ENCODE measurements at places on chromosomes 12 and 14.
A peak's percentile ranks its signal among the peaks of the same experiment; 100 is the strongest.

DNA sequence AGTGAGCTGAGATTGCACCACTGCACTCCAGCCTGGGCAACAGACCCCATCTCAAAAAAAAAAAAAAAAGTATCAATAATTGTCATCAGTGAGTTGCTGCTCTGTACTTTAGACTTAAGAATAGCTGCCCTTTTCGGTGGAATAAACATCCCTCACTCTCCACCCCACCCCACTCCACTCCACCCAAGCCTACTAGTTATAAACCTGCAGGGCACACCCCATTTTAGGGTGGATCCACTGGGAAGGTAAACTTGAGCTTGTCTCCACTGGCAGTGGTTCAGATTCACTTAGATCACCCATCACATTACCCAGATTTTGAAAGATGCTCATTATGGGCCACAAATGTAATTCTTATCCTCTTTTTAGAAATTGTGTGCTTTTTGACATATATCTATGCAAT, 106.4 kb downstream of the GPR135 start:
- no peak for DNase-seq

GRCh38 chr12:117134059-117134458, 34.8 kb upstream of the TESC start:
- DNase-seq, result peak; percentile 18

GRCh38 chr14:73741876-73742519, 27.8 kb upstream of the PNMA1 start:
- DNase-seq, result no peak

DNA sequence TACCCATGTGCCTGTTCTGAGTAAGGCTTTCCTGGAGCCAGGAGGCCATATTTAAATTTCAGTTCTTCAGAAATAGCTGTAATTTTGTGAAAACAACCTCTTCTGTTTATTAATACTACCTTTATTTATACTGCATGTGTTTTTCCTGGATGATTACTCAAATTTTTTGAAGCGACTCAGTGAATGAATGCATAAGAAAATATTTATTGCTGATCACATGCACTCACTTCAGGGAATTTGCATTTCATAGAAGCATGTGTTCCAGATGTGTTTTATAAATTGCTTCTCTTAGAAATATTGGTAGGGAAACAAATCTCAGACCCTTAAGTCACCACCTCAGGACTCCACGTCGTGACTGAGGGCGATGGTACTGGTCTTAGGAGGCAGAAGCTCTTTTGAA, 21.8 kb upstream of the DCN start:
- DNase-seq, result no peak

DNA sequence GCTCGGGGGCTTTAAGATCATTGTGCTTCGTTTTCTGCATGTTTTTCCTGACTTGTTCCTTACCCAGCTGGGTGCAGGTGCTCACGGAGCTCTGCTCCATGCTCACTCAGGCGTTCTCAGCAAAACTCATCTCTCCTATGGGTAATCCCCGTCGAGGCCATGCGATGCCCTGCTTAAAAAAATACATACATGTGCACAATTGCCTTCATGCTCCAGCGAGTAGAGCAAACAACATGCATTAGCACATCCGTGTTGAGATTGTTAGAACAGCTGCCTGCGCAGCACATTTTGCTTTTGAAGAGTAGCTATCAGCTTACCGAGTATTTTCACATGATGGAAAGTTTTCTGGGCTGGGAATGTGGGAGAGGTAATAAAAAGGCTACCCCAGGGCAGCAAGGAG, 16.2 kb downstream of the AACS start:
- no peak for DNase-seq

DNA sequence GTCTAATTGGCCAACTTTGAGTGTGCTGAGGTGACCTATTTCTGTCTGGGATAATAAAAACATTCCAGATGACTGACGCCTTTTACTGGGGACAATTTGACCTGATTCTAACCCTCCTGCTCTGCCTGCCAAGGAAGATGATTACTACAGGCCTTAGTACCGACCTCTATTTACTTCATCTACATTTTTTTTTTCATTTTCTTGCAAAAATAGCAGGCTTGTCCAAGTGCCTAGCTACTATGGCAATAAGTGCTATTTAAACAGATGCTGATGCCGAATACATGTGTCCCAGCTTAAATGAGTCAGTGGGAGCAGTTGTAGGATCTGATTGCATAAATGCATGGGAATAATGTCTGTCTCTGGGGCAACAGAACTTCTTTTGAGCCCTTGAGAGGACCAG, 254.3 kb downstream of the RGS6 start:
- no peak for DNase-seq

- peak; percentile 46 for DNase-seq
Measured at GRCh38 chr14:105363847-105364708, 34.3 kb upstream of the TEX22 start.

GRCh38 chr12:122123051-122123760, 44.6 kb downstream of the MLXIP start:
- peak; percentile 39 for DNase-seq

- no peak for DNase-seq
Measured at GRCh38 chr12:24861766-24862540, 86.9 kb downstream of the BCAT1 start.

DNA sequence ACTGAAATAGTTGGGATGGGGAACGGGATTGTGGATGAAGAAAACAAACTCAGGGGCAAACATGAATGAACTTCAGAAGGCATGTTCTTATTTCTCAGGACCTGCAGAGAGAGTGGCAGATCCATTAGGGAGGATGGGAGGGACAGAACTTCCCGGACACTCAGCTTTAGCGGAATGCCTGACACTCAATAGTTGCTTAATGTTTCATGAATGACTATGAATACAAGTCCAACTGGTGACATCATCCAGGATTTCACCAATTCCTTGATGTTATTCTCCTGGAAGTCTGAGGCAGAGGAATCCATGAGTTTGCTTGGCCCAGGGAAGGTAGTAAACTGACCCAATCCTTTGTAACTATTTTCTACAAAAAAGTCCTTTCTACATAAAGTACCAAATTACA, 37.8 kb upstream of the LRRC10 start:
- DNase-seq, result no peak

DNA sequence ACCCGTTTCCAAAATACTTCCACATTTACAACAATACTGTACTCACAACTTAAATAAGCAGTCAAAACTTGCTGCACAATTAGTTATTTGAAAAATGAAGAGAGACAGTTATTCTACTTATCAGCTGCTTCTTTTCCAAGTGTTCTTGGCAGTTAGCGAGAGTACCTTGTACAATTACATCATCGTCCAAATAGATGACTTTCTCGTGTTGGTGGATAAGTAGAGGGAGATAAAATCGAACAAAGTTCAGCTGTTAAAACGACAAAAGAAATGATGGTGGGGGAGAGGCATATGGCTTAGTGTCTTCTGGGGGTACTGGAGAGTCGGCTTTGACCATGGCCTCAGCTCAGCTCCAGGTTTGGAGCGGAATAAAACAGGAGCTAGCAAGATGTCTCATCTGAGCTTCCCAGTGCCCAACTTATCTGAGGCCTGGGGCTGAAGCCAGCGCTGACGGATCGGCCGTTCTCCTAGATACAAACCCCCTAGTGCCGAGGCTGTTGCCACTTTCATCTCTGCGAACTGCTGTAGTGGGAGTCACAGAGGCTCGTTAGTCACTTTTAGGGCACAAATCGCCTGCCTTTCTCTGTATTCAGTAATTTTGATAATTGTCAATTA, 31.7 kb downstream of the TDG start:
- no peak for DNase-seq

DNA sequence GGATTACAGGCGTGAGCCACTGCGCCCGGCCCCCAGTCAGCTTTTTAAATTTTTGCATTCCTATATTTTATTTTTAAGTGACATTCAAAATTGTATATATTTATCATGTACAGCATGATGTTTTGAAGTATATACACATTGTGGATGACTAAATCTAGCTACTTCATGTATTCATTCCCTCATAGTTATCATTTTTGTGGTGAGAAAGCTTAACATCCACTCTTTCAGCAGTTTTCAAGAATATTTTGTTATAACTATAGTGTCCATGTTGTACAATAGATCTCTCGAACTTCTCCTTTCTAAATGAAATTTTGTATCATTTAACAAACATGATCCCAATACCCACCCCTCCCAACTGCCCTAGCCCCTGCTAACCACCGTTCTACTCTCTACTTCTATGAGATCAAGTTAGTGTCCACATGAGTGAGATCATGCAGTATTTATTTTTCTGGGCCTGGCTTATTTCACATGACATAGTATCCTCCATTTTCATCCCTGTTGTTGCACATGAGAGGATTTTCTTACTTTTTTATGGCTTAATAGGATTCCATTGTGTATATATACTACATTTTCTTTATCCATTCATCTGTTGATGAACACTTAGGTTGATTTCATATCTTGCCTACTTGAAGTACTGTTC, 8.8 kb upstream of the HEBP1 start:
- no peak for DNase-seq

DNA sequence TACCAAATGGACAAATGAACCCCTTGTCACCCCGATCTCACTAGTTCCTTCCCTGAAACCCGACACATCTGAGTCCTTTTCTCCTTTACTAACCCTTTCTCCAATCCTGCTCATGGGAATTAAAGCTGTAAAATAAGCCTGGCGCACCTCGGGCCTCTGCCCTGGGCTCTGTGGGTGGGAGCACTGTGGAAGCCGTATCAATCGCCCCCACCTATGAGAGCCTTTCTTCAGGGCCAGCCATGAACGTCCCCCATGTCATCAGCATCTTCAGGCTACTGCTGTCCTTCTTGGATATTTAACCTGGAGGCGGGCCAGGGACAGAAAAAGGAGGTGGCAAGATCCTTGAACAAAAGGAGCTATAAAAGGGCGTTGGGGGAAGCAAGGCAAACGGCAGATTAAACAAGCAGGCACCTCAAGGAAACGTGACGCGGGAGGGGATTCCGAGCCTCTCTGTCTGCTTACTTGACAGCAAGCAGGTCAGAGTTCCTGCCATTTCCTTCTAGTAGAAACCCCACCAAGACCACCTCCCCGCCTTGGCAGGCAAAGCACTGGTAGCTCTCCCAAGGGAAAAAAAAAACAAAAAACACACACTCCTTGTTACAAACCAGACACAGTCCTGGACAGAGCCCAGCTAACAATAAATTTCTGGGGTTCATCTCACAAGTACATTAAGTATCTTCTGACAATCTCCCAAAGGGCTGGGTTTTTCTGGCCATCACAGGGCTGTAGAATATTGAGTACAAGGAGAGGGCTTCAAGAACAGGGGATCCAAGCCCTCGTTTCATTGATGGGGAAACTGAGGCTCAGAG, 62.9 kb downstream of the DPF3 start:
- no peak for DNase-seq

GRCh38 chr12:49541911-49542505, 3.2 kb downstream of the KCNH3 start:
- no peak for DNase-seq

DNA sequence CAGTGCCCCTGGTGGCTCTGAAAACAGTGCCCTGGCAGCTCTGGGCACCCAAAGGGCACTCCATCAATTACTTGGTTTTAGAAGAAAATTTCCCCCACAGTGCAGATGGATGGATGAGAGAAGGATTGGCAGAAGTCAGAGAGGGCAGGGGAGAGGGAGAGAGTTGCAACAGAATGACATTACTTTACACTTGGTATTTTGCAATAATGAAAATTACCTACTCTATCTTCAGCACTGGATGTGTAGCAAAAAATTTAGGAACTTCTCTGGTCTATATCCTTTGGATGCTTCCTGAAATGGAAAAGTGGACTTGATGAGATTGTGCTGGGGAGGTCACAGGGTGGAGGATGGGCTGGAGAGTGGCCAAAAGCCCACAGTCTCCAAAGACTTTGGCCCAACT, 193.2 kb downstream of the CHST11 start:
- no peak for DNase-seq

Measured in T-helper 17 cell (primary cell).